ENCODE measurements at places on chromosomes 13 and 19. TPM values are rescaled to one million over a fixed set of nuclear protein-coding genes. Genes with fewer than 3 reads are reported as not detected.

GRCh38 chr19:46571495-46571894 is 29.6 kb upstream of the CALM3 start:
- DNase-seq, result no peak

The ZNF439 gene
- 3.1 TPM for total RNA-seq

GRCh38 chr19:29644210-29644609 is 21.1 kb upstream of the PLEKHF1 start:
- no peak for DNase-seq

- DNase-seq, result no peak
These were observed 4.2 kb downstream of the FPR3 start for GRCh38 chr19:51799034-51799773.

DNA sequence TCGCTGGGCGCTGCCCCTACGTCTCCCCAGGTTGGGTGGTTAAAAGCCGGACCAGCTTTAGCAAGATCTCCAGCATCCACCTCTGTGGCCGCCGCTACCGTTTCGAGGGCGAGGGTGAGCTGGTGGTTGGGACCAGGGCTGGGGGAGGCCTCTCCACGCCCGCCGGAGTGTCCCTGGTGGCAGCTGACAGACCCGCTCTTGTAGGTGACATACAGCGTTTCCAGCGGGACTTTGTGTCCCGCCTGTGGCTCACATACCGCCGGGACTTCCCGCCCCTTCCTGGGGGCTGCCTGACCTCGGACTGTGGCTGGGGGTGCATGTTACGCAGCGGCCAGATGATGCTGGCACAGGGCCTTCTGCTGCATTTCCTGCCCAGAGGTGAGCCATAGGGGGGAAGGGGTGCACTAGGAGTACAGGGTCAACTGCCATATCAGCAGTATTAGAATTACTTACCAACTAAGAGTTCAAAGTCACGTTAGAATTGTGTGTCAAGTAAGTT is 1.1 kb downstream of the ATG4D start:
- no peak for DNase-seq

- no peak for DNase-seq
These were observed 380.8 kb downstream of the KCNRG start for GRCh38 chr13:50396001-50396400.

The NLRP9 gene
- not detected for total RNA-seq

The DCT gene
- not detected for total RNA-seq

The NECTIN2 gene
- 264 TPM for total RNA-seq

- no peak for DNase-seq
These were observed 552 bp downstream of the PLK5 start for GRCh38 chr19:1524287-1524971.

DNA sequence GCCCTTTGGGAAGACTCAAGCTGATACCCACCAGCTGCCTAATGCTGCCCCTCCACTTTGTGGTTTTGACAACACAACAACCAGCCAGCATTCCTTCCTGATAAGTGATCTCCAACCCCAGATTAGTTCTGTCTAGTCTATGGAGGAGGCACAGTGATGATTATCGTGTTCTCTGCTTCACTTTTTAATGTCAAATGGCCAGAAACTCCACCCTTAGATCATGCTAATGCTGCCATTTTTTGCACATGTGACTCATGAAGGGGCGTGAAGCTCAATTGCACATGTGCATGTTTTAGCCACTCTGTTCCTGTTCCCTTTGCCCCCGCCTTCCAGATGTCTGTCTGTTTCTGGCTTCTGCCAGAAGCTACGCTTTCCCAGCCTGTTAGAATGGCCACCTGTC is 199.8 kb downstream of the COG6 start:
- DNase-seq, result no peak

DNA sequence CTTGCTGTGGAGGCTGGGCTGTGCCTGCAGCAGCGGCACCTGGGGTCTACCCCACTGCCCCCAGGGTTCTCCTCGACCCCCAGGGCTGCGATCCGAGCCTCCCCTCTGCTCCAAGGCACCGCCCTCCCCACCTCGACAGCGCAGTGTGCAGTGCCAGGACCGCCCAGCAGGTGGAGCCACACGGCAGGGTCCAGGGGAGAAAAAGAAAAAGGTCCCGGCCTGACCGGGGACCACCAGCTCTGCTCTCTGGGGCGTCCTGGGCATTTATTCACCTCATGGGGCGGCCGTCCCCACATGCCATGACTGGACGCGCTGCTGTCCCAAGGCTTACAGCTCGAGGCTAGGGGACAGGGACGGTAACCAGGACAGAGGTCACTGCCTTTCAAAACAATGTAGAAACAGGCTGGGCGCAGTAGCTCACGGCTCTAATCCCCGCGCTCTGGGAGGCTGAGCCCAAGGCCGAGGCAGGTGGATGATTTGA is 10.6 kb downstream of the REXO1 start:
- DNase-seq, result no peak

The TPTE2 gene
- not detected for total RNA-seq

The ZNF677 gene
- 25.3 TPM for total RNA-seq

DNA sequence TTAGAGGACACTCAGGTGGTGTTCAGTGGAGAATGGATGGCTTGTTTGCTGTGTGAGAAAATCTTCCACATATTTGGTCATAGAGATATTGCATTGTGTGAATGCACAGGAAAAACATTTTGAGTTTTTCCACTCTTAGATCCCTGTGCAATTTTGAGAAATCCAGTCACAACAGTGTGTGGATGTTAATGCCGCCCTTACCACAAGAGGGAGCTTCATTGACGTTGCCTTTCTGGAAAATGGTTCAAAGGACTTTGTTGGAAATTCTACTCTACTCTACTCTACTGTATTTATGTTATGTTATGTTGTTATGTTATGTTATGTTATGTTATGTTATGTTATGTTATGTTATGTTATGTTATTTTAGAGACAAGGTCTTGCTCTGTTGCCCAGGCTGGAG is 13.4 kb downstream of the ZNF20 start:
- DNase-seq, result no peak

DNA sequence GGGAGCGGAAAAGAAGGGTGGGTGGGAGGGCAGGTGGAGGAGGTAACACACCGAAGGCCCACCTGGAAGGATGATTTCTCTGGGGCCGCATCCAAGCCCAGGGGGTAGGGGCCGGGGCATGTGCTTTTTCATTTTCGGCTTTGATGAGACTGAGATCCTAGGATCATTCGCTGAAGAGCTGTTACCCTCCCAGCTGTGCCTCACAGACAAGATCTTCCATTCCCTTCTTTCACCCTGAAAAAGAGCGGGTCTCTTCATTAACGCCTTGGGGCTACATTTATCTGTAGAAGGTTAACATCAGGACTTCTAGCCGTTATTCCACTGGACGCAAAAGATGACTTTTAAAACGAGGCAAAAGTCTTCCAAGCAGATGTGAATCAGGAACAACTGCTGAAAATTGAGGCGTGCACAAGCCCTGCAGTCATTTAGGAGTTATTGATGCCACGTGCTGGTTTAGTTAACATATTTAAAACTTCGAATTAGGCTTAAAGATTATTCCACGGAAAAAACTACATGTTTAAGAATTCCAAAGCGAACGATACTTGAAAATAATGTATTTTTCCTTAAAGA is 1.1 kb downstream of the LMO7 start:
- DNase-seq, result no peak

DNA sequence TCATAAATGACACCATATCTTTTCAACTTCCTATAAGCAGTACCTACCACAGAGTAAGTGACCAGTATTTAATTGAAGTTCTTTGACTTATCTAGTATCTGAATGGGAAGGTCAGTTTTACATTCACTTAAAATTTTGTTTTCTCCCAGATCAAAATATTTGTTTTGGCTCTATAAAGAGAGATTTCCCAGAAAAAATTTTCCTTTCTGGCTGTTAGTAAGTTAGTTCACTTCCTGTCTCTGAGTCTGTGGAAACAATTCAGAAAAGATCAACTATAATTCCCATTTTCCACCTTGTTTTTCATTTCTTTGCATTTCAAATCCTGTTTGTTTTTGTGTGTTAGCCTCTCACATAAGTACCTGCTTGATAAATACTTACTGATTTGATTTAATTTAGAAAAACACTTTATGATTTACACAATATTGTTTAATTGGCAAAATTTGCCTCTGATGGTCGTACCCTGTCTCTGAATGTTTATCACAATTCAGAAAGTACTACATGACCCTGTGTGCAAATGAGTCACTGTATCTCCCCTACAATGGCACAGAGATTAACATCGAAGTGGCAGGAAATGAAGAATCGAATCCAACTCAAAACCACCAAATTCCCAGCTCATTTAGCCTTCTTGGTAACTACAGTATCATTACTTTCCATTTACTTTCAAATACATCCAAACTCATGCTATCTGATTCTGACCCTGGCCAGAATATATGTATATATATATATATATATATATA is 15.4 kb upstream of the MED4 start:
- DNase-seq, result no peak

The SOX1 gene
- not detected for total RNA-seq

- no peak for DNase-seq
These were observed 554.5 kb downstream of the PCDH9 start for GRCh38 chr13:66675620-66676019.

The ERF gene
- 36.3 TPM for total RNA-seq

DNA sequence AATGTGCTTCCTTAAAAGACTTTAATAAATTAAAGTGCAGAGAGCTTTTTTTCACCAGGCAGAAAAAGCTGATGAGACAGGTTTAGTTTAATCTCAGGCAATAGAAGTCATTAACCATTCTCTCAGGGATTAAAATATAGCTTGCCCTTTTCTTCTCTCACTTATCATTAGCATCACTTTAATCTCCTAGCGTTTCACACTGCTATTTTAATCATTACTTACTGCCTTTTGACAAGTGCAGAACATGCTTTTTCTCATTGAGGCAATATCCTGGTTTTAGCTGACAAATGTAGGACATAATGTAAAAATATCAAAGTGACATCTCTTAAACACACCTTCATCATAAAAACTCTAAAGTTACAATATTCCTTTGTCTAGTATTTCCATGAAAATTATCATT is 94.6 kb downstream of the DACH1 start:
- DNase-seq, result no peak

The PRR36 gene
- 0.72 TPM for total RNA-seq

DNA sequence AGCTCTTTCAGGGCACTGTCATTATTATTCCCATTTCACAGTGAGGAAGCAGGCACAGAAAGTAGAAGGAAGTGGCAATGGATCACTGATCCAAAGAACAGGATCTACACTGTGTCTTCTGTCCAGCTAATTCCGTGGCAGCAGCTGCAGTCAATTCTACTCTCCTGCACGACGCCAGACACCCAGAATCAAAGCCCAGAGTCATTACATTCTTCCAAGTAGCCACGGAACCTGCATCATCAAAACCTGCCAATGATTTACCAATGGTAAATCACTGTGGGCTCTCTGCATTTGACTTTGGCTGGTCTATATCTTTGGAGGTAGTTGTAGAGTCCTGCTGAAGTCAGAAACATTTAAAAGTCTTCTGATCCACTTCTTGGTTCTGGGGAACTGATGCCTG is 767.7 kb downstream of the LIG4 start:
- DNase-seq, result no peak

The CRX gene
- not detected for total RNA-seq

DNA sequence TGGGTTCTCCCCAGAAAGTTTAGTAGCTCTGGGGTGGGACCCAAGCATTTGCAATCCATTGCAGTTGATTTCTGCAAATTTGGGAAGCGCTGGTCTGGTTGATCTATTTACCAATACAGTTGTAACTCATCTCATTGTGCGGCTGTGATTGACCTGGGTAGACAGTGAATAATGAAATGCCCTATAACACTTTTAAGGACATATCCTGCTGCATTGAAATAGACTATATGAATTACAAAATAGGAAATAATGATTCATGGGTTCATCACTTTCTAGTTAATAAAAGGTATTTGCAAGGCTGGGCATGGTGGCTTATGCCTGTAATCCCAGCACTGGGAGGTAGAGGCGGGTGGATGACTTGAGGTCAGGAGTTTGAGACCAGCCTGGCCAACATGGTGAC is 59.0 kb upstream of the FARP1 start:
- no peak for DNase-seq

- no peak for DNase-seq
These were observed 1.1 kb downstream of the CLN5 start for GRCh38 chr13:76993021-76993420.

DNA sequence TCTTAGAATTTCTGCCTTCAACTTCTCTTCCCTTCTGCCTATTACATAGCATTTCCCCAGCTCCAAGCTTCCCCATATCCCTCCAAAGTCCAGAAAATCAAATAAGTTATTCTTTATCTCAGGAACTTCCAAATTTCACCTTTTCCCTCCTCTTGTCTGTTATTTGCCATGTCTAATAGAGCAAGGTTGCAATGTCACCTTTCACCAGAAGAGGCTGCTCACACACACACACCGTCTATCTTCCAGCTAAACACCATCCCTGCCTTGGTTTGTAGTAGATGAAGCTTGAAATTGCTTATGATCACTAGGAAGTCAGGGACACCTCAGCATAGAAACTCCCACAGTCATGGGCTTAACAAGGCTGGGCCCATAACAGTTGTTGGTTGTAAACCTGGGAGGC is 48.4 kb downstream of the ZNRF4 start:
- DNase-seq, result no peak

DNA sequence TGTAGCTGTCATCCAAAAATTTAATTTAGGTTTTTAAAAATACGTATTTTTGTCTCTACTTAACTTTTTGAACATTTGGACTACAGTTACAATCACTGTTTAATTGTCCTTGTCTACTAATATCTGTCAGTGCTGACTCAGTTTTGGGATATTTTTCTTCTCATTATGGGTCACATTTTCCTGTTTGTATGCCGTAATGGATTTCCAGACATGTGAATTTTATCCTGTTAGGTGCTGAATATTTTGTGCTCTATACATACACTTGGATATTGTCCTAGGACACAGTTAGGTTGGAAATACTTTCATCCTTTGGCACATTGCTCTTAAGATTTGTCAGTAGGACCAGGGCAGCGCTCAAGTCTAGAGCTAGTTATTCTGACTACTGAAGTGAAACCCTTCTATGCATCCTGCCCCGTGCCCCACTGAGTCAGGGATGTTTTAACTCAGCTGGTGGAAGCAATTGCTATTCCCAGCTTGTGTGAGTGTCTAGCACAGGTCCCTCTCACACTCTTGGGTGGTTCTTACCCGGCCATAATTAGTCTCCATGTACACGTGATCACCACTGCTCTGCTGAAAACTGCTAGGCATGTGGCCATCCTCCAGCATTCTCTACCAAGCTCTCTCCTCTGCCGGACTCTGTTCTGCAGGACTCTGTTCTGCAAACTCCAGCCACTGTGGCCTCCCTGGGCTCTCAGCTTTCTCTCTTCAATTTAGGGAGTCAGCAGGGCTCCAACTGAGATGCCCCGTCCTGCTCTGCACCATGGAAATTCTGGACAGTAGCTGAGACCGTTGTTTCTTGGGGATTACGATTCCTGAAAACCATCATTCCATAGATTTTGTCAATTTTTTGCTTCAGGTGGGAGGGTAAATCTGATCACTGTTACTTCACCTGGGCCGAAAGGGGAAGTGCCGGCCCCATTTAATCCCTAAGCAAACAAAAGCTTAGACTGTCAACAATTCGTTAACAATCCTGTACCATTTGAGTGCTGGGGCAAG is 11.1 kb downstream of the PROZ start:
- no peak for DNase-seq

GRCh38 chr13:24341439-24341838 is 32.1 kb downstream of the C1QTNF9 start:
- DNase-seq, result no peak

The EVI5L gene
- total RNA-seq, result 9.3 TPM
